ENCODE measurements at places on chromosomes 7 and 10.

DNA sequence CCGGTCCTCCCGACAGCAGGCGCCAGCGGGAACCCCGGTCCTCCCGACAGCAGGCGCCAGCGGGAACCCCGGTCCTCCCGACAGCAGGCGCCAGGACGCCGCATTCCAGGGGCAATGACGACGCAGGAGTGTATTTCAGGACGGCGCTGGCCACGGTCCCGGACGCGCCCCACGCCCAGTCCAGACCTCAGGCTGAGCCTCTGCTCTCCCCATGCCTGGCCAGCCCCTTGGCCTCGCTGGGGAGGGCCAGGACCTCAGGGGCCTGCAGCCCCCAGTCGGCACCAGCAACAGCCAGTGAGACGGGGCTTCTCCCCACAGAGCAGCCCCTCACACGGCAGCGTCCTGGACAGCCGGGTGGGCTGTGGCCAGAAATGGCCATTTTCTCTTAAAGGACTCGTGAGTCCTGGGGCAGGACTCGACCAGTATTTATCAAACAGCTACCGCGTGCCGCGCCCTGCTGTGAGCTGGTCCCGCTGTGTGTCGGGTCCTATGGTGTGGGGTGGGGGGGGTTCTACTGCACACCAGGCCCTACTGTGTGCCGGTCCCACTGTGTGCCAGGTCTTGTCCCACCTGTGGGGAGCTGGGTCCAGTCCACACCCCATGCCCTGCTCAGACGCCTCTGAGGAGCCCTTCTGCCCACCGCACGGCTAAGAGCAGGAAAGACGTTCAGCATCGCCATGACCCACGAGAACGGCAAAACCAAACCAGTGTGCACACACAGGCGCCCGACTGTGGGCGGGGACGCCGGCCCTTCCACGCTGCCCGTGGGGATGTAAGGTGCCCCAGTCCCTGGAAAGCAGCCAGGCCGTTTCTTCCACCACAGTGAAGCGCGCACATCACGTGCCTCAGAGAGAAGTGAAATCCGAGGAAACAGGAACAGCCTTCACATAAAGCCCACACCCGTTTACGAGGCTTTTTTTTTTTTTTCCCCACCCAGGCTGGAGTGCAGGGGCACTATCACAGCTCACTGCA, 33.3 kb downstream of the GET4 start:
- DNase-seq = no peak

DNA sequence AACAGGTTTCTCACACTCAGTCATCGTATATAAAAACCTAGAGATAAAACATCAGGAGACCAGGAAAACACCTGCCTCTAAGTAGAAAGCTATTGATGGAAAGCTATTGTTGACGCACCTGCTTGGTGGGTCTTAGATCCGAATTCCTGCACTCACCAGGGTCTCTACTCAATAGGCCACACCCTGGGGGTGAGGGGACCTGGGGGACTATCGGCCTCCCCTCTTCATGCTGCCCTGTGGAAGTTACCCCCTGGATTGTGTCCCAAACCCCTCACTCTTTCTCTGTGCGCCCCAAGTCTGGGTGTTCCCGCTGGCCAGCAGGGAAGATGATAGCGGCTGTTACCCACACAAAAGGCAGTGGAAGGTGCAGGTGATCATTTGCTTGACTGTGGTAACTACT, 313.0 kb downstream of the WDR37 start:
- no peak for DNase-seq

DNA sequence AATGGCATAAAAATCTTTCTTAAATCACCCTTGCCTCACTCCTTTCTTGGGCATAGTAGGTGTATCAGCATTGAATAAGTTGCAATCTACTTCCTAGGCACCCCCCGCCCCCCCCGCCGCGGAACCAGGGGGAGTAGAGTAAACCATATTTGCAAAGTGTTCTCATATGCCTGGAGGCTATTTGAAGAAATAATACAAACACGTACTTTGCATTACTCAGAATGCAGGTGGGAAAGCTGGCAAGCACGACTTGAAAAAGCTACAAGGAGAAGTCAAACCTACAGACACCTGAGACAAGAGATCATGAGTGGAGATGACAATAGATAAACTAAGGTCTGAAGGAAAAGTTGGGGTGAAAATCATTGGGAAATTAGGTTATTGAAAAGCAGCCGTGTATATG, 65.6 kb downstream of the POM121L12 start:
- DNase-seq = no peak

DNA sequence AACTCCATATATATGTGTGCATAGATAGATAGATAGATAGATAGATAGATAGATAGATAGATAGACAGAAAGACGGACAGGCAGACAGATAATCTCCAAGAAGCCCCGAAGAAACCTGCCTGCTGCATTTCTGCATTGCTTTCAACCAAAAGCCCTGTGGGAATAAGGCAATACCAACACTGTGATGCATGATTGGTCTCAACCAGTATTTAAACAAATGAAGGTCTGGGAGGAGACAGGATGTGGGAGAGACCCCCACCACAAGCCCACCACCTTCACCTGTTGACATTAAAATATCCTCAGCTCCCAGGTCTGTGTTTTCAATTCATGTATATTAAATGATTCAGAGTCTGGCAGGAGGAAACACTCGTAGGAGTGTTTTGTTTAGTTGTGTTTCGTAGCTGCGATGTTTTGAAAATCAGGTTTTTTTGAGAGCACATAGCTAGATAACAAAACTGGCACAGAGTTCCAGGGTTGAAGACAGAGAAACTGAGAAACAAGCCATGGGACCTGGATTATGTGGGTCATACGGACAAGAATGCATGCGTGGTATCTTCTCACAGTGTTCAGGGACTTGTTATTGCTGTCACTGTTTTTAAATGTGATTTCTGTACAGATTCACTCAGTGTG, 200.7 kb upstream of the AHR start:
- DNase-seq = no peak

GRCh38 chr7:131555552-131556052, 826 bp downstream of the PODXL start:
- DNase-seq = no peak

DNA sequence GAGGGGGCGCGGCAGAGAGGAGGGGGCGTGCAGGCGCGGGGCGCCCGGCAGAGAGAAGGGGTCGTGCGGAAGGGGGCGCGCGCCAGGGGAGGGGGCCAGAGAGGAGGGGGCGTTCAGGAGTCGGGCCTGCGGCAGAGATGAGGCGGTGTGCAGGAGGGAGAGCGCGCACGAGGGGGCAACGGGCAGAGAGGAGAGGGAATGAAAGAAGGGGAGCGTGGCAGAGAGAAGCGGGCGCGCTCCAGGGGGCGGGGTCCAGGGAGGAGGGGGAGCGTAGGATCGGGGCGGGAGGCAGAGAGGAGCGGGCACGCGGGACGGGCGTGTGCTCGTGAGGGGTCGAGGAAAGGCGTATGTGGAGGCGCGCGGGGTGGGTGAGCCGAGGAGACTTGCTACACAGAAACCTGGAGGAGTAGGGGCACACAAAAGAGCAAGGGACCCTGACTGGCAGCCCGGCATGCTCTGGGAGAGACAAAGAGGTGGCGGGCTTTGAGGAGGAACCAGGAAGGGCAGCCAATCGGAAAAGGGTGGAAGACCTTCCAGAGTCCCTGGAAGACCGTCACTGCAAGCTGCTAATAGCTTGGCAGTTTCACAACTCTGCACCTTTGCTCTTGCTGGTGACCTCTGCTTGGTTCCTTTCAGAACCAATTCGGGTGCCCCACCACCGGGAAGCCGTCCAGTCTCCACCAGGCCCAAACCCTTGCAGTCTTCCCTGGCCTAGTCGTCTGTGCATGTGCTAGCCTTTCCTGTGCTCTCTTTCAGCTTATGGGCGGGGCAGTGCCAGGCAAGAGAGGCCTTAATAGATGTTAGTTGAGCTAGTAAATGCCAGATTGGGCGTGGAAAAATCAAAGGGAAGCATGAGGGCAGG, 639 bp downstream of the DYDC2 start:
- no peak for DNase-seq
